ENCODE measurements at places on chromosomes 16 and 17. TPM values are rescaled to one million over a fixed set of nuclear protein-coding genes. Genes with fewer than 3 reads are reported as not detected.

EFCAB5 gene
- not detected for total RNA-seq

KRTAP3-1 gene
- not detected for total RNA-seq

LGALS9C gene
- total RNA-seq: not detected

RRAD gene
- 5.1 TPM for total RNA-seq

TOX3 gene
- total RNA-seq: not detected

RILP gene
- total RNA-seq: 8.8 TPM

RNF112 gene
- 0.24 TPM for total RNA-seq

HEATR9 gene
- not detected for total RNA-seq

- DNase-seq: no peak
Observed at GRCh38 chr17:20982589-20983358, 60.0 kb downstream of the USP22 start.

GRCh38 chr17:44859701-44860100 is 12.0 kb downstream of the HIGD1B start:
- no peak for DNase-seq

DNA sequence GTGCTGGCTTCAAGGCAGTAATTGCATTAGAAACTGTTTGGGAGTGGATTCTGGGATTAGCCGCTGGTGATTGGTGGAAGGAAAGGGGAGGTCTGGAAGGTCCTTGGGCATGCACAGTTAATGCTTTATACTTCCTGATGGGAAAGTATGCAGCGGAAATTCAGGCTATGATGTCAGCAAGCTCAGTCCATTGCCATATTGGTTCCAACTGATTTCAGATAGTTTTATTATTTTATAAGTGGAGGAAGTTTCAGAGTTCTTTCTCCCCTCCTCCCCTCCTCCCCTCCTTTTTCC is 8.1 kb upstream of the CMTR2 start:
- DNase-seq: peak; percentile 29

DNA sequence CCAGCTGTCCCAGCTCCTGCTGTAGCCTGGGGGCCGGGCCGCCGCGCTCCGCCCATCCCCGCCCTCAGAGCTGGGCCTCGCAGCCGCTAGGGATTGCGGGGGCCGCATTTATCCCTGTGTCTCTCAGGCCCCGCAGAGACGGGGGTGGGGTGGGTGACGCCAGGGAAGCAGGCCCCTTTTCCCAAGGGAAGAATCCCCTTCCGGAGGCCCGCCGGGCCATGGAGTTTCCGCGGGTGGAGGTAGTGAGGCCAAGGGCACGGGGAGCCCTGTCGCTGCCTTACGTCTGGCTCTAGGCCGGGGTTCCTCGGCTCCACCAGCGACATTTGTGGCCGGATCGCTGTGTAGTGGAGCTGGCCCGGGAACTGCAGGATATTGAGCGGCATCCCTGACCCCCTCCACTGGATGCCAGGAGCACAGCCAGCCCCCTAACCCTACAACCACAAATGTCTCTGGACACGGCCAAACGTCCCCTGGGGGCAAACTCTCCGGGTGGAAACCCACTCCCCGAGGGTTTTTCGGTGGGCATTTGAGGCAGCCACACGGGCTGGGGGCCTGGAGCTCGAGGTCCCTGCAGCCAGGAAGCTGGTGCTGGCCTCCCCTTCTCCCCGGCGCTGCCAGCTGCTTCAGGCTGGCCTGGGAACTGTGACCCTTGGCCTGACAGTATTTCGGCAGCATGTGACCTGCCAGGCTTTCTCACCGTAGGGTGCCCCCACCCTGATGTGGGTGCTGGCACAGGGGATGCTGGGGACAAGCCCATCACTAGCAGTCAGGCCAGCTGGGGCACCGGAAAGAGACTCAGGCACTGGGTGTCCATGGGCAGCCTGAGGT is 12.0 kb upstream of the CD300A start:
- peak; percentile 85 for DNase-seq

DNA sequence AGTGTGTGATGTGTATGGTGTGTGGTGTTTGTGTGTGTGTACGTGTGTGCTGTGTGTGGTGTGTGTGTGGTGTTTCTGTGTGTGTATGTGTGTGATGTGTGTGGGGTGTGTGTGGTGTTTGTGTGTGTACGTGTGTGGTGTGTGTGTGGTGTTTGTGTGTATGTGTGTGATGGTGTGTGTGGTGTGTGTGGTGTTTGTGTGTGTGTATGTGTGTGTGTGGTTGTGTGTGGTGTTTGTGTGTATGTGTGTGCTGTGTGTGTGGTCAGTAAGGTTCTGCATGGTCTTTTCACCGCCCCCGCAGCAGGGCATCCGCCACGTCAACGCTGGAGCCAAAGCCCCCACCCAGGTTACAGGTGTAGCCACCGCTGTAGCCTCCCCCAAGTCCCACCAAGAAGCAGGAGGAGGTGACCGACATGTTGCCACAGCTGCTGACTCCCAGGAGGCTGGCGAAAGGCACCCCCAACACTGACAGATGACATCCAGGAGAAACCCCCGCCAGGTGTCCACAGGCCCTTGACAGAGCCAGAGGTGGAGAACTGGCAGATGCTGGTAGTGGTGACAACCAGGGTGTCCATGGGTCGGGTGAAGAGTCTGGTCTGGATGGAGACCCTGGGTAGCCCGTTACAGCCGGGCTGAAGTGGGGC is 9.3 kb upstream of the KRT17 start:
- DNase-seq: peak; percentile 18

DNA sequence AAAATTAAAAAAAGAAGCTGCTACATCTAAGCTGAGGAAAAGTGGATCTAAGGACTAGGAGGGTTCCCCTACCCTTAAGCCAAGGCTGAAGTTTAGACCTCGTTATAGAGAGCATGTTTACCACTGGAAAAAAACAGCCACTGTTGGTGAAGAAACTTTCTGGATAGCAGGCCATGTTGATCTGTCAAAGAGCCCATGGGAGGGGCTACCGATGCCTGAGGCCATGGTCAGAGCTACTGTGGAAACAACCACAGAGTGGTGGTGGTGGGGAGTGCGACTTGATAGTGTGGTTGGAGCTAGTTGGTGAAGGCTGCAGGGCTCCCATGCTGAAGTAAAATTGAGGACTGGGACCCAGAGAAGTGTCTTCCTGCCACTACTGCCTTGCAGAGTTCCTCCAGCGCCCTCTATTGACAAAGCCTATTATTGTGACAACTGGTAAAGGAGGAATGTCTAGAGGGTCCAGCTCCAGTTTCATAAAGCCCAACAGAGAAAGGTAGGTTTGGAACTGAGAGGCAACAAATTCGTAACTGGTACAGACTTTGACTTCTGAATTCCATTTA is 12.7 kb upstream of the FAM20A start:
- peak; percentile 71 for DNase-seq

DNA sequence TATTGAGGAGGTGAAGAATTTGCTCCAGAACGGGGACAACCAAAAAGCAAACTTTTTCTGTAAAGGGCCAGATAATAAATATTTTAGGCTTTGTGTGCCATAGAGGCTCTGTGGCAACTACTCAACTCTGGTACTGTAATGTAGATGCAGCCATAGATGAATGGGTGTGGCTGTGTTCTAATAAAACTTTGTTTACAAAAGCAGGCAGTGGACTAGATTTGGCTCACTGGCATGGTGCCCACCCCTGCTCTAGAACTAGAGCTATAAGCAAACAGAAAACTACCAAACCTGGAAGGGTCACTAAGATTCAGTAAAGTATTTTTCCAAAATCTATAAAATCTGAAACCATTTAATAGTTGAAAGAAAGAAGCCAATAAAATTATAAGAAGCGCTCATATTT is 24.6 kb upstream of the SMURF2 start:
- DNase-seq: no peak

GRCh38 chr17:44331249-44331760 is 6.7 kb upstream of the SLC25A39 start:
- DNase-seq: peak; percentile 62

- no peak for DNase-seq
Observed at GRCh38 chr17:65930140-65930730, 261.7 kb downstream of the CEP112 start.

DNA sequence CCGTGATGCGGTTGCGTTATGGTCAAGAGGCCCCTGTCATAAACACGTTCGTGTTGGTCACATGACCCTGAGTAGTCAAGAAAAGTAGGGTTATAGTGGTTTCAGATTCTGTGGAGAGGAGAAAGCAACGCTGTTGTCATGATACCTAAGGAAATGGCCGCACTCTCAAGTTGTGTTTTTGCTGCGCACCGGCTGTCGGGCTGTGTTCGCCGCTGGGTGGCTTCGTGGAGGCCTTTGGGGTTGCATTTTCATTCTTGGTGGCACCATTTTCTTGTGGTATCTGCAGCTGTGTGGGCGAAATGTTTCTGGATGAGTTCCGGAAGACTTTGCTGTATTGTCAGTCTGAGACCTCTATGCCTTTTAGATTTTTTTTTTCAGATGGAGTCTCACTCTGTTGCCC is 35.0 kb downstream of the DEF8 start:
- no peak for DNase-seq

GRCh38 chr16:2242598-2242997 is 6.4 kb downstream of the DNASE1L2 start:
- DNase-seq: no peak

DNA sequence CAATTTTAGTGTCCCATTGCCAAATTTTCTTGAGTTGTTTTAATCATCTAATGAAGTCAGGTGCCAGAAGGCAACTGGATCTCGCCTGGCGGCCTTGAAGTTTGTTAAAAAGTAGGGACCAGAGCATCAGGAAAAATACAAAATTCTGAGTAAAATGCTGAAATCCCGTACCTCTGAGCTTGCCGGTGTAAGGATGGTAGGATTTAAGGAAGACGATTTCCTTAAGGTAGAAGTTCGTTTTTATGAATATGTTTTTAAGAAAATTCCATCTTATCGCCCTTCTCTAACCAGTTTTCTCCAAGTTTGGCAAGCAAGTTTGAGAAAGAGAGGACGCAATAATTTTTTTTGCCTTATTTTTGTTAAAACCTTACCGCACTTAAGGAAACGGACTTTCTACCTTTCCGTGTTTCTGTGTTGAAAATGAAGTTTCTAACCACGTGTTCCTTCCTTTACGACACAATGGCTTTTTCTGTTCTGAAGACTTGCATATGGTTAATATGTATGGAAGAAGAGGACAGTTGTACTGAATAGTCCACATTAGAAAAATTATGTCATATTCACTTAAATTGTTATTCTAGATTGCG is 748 bp downstream of the ATF7IP2 start:
- no peak for DNase-seq

DNA sequence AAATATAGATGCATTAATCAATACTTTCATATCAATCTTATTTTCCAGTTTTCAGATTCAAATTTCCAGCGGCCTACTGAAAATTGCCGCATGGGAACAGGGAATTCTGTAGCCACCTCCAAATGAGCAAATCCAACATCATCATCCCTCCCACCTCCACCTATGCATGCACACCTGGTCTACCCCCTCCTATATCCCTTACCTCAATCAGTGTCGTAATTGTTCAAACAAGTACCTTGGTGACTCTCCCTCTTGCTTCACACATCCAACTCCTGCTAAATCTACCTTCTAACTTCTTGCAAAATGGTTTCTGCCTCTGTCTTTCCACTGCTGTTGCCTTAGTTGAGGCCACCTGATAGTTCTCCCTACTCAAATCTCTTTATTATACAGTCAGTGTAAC is 160.1 kb downstream of the SOX9 start:
- no peak for DNase-seq

DNA sequence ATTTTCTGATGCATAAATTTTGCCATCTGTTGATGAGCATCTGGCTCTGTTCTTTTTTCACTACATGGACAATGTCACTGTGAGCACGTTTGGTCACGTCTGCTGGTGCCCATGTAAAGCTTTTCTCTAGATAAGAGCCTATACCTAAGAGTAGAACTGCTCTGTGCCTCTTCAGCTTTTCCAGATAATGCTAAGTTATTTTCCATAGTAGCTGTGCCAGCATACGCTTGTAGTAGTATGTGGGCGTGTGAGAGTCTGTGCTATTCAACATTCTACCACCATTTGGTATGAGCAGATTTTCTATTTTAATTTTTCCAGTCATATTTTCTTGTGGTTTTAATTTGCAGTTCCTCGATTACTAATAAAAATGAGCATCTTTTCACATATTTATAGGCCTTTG is 33.2 kb downstream of the VPS35L start:
- no peak for DNase-seq

GRCh38 chr17:30414486-30414885 is 35.8 kb downstream of the CPD start:
- no peak for DNase-seq
